ENCODE measurements at places on chromosomes 11 and 22. TPM values are rescaled to one million over a fixed set of nuclear protein-coding genes. Genes with fewer than 3 reads are reported as not detected.

DNA sequence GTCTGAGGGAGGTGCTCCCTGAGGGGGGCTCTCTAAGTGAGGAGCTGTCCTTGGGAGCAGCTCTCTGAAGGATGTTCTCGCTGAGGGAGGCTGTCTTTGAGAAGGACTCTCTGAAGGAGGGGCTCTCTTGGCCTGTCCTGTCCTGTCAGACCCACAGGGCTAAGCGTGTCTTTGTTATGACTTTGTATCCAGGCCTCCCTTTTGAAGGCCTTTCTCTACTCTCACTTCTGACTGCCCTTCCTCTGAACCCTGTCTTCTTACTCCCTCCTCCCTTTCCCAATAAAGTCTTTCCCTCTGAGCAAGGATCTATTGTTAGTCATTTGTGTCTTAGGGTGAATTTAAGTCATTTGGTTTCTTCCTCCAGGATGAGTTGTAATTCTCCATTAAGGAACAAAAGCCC lies 330.1 kb upstream of the PLET1 start:
- H3K27ac ChIP-seq: no peak overlapping the region
- H3K4me3 ChIP-seq: no peak overlapping the region
- H3K36me3 ChIP-seq: no peaks in the 10 kb centered on the region
- DNase-seq: no peak
- no peaks in the 10 kb centered on the region for H3K27me3 ChIP-seq
- no peaks in the 10 kb centered on the region for H3K4me1 ChIP-seq

DNA sequence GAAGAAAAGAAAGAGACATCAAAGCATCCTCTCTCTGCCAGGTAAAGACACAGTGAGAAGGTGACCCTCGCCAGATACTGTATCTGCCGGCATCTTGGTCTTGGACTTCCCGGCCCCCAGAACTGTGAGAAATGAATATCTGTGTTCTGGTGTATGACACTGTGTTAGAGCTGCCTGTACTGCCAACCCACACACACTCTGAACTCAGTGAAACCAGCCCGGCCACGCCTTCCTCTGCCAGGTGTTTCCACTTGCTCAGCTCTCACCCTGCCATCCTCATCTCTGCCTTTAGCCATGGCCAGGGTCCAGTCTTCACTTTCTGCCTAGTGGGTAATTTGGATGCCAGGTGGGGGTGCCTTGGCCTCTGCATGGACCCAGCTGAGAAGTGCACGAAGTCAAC lies 24.0 kb downstream of the CBX7 start:
- H3K27ac ChIP-seq: no peak overlapping the region
- no peak overlapping the region for H3K4me3 ChIP-seq
- H3K4me1 ChIP-seq: peaks cover 26% of the 10 kb centered on the region
- DNase-seq: no peak
- peaks cover 12% of the 10 kb centered on the region for H3K36me3 ChIP-seq

GRCh38 chr11:2299773-2300172 lies 1.9 kb downstream of the C11orf21 start:
- no peaks in the 10 kb centered on the region for H3K36me3 ChIP-seq
- no peak for DNase-seq
- no peaks in the 10 kb centered on the region for H3K27me3 ChIP-seq
- no peak overlapping the region for H3K4me3 ChIP-seq

- H3K4me1 ChIP-seq: no peaks in the 10 kb centered on the region
- no peak for DNase-seq
- no peaks in the 10 kb centered on the region for H3K36me3 ChIP-seq
- no peak overlapping the region for H3K4me3 ChIP-seq
Observed at GRCh38 chr11:111777094-111778046, 11.2 kb upstream of the PPP2R1B start.

GRCh38 chr11:118448294-118448693 lies 12.0 kb downstream of the KMT2A start:
- no peaks in the 10 kb centered on the region for H3K4me1 ChIP-seq
- no peak for DNase-seq
- no peak overlapping the region for H3K4me3 ChIP-seq
- H3K27ac ChIP-seq: no peak overlapping the region

DNA sequence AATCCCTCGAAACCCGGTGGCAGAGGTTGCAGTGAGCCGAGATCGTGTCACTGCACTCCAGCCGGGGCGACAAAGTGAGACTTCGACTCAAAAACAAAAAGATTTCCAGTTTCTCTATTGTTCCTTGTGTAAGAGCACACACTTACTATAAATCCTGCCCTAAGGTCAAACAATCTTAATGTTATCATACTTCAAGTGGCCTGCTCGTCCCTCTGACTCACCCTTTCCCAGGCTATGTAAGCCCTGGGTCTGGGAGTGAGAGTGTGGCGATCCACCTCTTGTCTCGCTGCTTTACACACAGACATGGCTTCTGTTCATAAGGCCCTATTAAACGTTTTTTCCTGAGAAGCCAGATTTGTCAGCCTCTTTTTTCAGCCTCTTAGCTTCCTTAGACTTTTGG lies 24.4 kb upstream of the A4GALT start:
- H3K27ac ChIP-seq: no peak overlapping the region
- H3K27me3 ChIP-seq: no peaks in the 10 kb centered on the region
- H3K4me1 ChIP-seq: no peaks in the 10 kb centered on the region
- no peak for DNase-seq
- H3K4me3 ChIP-seq: no peak overlapping the region

DNA sequence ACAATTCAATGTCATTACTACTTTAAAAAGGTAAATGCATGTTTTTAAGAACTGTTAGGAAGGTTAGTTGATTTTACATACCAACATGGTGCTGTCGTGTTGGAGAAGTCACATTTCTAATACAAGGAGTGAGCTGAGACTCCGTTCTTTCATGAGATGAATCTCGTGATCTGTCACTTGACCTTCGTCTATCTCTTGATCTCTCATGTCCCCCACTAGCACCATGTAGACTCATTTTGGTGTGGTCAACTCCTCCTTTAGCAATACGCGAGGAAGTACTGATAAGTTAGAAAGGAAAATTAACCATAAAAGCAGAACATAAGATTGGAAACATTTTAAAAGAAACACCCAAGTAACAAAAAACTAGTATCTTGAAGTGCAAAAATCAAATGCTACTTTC lies 41.5 kb downstream of the BTBD10 start:
- no peak for DNase-seq
- H3K27ac ChIP-seq: no peak overlapping the region
- no peaks in the 10 kb centered on the region for H3K27me3 ChIP-seq

DNA sequence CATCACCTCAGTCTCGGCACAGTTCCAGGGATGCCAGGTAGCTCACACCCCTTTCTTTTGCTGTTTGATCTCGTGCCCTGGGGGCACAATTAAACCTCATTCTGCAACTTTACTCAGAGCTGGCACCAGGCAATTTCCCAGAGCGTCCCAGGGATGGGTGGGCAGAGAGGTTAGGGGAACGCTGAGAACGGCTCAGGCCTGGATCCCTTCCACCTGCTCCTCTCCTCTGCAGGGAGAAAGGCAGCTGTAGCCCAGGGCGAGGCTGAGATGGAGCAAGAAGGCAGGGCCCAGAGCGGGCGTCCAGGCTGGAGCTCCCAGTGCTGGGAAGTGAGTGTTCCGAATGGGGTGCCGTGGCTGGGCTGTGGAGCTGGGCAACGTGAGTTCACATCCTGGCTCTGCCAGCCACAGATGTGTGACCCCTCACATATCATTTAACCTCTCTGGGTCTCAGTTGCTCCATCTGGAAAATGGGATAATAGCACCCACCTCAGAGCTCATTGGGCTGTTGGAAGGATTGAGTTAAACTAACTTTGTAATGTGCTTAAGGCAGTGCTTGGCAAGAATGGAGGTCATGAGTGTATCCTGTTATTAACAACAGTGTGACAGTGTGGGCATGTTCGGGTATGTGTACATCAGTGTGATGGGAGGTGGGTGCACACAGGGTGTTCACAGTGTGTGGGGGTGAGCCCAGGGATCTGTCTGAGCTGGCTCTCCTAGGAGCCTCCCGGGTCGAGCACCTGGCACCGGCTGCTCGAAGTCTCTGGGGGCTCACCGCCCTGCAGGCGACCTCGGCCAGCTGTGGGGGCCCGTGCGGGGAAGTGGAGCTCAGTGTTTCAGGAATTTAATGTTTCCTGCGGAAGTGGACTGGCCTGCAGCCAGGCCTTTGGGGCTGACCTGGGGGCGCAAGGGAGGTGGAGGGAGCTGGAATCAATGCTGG lies 15.5 kb downstream of the OTUB1 start:
- DNase-seq: no peak
- H3K4me3 ChIP-seq: no peak overlapping the region
- H3K27ac ChIP-seq: no peak overlapping the region

GRCh38 chr22:19631899-19632667 lies 82.2 kb upstream of the SEPTIN5 start:
- H3K27me3 ChIP-seq: no peaks in the 10 kb centered on the region
- no peaks in the 10 kb centered on the region for H3K36me3 ChIP-seq
- no peak overlapping the region for H3K4me3 ChIP-seq

DNA sequence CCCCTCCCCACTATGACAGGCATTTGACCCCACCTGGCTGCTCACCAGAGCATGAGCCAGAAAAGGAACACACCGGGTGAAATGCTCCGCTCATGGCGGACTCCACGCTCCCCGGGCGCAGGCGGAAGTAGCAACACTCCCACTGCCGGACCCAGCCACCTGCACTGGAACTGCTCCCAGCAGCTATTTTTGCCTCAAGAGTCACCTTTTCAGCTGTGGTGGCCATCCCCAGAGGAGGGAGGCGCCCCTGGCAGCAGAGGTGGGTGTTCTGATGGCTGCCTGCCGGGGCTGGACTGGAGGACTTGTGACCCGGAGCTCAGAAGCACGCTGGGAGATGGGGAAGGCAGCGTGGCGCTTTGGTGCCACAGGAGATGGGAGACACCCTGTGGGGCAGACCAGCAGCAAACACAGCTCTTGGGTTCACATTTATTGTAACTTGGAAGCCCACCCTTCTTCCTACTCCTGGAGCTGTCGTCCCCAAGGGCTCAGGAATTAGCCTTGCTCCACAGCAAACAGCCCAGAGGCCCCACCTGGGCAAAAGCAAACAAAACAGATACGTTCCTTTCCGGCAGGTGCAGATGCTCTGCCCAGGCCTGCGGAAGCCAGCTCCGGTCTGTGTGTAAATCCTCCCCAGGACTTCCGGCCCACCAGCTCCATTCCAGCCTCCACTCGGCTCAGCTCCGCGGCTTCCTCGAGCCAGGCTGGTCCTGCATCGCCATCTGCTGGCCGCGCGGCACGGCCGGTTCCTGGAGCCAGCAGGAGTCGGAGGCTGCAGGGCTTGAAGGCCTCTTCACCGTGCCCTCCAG lies 3.7 kb downstream of the RPS19BP1 start:
- H3K27ac ChIP-seq: peak overlapping the region; percentile 63
- H3K36me3 ChIP-seq: peaks cover 28% of the 10 kb centered on the region
- no peaks in the 10 kb centered on the region for H3K27me3 ChIP-seq
- H3K4me3 ChIP-seq: no peak overlapping the region

DNA sequence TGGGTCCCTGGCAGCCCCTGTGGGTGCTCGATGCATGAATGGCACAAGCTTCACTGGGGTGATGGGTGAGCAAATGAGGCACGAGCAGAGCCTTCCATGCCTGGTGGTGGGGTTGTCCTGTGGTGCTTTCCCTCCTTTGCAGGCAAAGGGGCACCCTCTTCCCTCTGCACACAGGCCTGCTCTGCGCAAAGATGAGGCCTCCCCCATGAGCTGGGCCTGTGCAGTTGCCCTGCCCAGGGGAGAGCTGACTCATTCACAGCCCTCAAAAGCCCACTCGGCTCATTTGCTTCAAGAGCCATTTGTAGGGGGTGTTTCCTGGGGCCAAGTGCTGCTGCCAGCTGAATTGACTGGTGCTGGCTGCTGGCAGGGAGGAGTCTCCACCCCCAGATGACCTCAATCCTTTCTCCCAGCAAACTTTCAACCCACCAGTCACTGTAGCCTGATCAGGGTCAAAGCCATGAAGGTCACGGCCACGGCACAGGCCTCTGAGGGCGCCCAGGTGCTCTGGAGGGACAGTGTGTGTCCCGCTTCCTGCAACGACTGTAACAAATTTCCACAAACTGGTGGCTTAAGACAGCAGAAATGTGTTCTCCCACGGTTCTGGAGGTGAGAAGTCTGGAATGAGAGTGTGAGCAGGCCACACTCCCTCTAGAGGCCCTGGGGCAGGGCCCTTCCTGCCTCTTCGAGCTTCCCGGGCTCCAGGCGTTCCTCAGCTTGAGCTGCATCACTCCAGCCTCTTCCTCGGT lies 48.8 kb upstream of the ANO1 start:
- DNase-seq: no peak
- H3K27me3 ChIP-seq: no peaks in the 10 kb centered on the region
- no peaks in the 10 kb centered on the region for H3K36me3 ChIP-seq
- no peaks in the 10 kb centered on the region for H3K4me1 ChIP-seq
- no peak overlapping the region for H3K4me3 ChIP-seq

DNA sequence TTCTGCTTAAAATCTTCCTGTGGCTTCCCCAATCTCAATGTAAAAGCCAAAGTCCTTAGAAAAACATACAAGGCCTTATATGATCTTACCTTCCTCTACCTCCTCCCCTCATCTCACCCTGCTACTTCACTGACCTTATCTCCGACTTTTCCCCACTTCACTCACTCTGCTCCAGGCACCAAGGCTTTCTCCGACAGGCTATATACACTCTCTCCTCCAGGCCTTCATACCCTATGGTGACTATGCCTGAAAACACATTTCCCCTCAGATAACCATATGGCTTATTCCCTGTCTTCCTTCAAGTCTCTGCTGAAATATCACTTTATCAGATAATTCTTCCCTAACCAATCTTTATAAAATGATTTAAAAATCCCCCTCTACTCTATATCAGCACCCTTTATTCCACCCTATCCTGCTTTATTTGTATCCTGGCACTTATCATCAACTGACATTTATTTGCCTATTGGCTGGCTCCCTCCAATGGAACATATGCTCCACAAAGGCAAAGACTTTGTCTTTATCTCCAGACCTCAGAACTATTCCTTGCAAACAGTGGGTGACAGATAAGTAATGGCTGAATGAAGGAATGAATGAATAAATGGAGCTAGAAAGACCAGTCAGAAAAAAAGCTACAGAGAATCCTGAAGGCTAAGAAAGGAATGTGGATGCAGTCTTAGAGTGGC lies 52.7 kb downstream of the PAK1 start:
- DNase-seq: no peak
- no peaks in the 10 kb centered on the region for H3K36me3 ChIP-seq
- no peaks in the 10 kb centered on the region for H3K4me1 ChIP-seq
- no peak overlapping the region for H3K27ac ChIP-seq

GRCh38 chr11:1479678-1480118 lies 6.9 kb downstream of the MOB2 start:
- H3K27me3 ChIP-seq: no peaks in the 10 kb centered on the region
- peaks cover 51% of the 10 kb centered on the region for H3K36me3 ChIP-seq

DNA sequence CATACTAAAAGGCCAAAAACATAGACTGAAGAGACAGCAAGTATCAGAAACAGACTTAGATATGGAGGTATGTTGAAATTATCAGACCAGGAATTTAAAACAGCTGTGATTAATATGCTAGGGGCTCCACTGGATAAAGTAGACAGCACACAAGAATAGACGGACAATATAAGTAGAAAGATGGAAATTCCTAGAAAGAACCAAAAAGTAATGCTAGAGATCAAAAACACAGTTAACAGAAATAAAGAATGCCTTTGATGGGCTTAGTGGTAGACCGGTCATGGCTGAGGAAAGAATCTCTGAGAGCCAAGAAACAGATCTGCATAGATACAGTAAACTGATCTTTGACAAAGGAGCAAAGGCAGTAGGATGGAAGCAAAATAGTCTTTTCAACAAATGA lies 250.2 kb downstream of the SWAP70 start:
- no peaks in the 10 kb centered on the region for H3K27me3 ChIP-seq
- H3K4me3 ChIP-seq: no peak overlapping the region
- DNase-seq: no peak
- no peak overlapping the region for H3K27ac ChIP-seq

IL18BP gene
- total RNA-seq: 0.59 TPM

TECTA gene
- 3.1 TPM for total RNA-seq

PRG2 gene
- total RNA-seq: not detected

POTEH gene
- total RNA-seq: not detected

DCDC1 gene
- 0.24 TPM for total RNA-seq

MS4A12 gene
- total RNA-seq: not detected

MMP10 gene
- total RNA-seq: not detected

DKK3 gene
- total RNA-seq: 2,934 TPM

PRRG4 gene
- 1.4 TPM for total RNA-seq

OR4A5 gene
- total RNA-seq: not detected

MUC2 gene
- total RNA-seq: not detected
